Vagina (tissue), 2 donors: ENCODE measurements at places on chromosomes 3 and 15.

- no peak for DNase-seq
Observed at GRCh38 chr15:74962671-74963070, 6.1 kb upstream of the RPP25 start.

- no peak for DNase-seq
Observed at GRCh38 chr3:54578417-54578816, 349.4 kb downstream of the LRTM1 start.

DNA sequence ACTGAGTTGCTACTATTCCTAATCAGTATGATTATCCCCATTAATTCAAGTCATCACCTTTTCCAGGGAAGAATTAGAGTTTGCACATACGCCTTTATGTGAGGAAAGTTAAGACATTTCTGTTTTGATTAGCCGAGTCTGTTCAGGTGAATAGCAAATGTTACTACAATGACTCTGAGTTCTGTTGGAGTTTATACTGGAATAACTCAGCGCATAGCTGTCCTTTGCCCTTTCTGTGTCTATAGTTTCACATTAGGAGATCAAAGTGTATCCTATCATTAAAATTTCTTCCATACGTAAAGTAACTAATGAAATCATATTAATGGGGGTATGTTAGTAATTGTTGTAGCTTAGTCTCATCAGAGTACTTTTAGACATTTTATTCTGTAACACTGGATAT, 4.9 kb downstream of the RAB8B start:
- no peak for DNase-seq

DNA sequence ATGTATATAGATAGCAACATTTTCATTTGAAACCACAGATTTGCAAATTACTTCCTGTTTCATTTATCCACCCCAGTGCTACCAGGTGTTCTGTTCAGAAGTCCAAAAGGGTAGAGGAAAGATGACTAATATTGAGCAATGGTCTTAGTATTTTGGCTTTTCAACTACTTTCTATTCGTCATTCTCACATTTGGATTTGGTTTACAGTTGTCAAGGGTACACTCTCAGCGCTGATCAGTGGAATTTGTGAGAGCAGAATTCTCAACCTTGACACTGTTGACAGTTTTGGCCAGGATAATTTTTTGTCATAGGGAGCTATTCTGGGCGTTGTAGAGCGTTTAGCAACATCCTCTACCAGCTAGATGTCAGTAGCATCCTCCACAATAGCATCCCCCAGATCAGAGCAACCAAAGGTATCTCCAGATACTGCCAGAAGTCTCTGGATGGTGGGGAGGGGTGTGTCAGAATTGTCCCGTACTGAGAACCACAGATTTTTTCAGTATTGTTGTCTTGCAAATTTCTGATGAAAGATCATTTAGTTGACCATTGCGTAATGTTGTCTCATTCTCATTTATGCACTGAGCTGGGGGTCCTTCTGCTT, 4.2 kb downstream of the HMCES start:
- no peak for DNase-seq

DNA sequence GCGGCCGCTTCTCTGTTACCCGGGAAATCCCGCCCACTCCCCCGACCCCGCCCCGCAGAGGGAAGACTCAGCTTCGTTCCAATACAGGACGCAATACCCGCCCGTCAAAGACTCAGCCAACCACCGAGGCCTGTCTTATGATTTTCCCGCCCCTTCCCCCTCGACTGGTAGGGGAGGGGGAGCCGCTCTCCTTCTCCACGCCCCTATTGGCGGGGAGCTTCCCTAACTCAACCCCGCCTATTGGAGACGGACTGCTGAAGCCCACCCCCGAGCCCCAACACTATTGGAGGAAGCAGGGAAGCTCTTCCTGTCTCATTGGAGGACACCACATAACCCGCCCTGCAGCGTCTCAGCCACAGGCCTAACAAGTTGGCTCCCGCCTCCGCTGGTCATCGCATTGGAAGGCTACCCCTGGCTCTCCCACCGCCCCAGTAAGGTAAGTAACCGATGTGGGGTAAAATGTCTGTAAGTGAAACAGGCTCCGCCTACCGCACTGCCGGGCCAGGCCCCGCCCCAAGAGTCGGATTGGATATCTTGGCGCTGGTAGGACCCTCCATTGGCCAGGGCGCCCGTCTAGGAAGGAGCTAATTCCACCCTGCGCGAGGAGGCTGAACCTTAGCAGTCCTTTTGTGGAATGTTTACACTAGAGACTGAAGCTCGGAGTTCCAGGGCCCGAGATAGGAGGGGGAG, at the start of gene SIN3A:
Gene SIN3A (minus strand): TSS at position 17 of the 690 bp plus-strand sequence. CDS start 21,315 bp downstream, outside the sequence.
- DNase-seq, result peak; percentile 100

GRCh38 chr15:71666763-71667620, 143.4 kb upstream of the NR2E3 start:
- DNase-seq, result no peak

DNA sequence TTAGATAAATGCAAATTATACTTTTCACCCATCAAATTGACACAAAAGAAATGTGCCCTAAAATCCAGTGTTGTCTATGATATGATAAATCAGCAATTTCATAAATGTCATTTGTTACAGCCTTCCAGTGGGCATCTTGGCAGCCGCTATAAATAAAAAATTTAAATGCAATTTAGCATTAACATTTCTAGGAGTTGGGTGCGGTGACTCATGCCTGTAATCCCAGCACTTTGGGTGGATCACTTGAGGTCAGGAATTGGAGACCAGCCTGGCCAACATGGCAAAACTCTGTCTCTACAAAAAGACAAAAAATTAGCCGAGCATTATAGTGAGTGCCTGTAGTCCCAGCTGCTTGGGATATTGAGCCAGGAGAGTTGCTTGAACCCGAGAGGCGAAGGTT, 65.9 kb upstream of the POMGNT2 start:
- peak; percentile 31 for DNase-seq

DNA sequence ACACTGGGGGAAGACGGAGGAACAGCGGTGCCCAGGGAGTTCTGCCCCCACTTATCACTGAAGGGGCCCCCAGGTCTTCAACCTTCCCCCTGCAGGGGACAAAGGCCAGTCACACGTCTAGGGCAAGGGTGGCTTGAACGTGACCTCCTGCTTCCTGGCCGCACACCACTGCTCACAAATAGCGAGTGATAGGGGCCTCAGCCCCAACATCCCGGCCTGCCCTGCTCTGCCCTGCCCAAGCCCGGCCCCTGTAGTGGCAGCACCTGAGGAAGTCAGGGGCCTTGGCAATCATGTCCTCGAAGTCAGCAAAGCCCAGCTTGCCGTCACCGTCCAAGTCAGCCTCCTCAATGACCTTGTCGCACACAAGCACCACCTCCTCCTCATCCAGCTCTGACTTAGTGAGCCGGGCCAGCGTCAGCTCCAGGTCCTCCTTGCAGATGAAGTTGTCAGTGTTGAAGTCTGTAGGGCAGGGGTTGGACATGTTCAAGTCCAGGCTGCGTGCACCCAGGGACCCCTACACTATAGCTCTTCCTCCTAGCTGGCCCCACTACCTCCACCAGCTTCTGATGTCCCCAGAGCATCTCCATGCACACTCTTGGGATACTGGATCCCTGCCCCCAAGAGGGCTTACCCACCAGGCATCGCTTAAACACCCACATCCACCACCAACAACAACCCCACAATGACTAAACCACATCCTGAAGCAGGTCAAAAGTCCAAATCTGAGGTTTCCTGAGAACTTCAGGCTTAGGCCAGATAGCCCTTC, 13.3 kb downstream of the SH2D7 start:
- no peak for DNase-seq

- DNase-seq, result no peak
Observed at GRCh38 chr3:188041193-188041592, 112.8 kb upstream of the LPP start.

- DNase-seq, result no peak
Observed at GRCh38 chr15:39127925-39128617, 452.8 kb upstream of the THBS1 start.

DNA sequence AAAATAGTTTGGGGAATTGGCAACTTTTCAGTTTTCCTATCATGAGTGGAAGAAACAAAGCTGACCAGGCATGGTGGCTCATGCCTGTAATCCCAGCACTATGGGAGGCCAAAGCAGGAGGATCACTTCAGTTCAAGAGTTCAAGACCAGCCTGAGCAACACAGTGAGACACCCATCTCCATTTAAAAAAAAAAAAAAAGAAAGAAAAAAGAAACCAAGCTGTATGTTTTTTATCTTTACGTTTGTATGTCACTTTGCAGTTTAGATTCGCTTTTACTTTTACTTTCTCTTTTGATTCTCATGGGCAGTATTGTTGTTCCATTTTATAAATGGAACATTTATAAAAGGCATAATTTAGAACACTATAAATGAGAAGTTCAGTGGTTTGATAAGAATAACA, 31.2 kb upstream of the TNIK start:
- no peak for DNase-seq

DNA sequence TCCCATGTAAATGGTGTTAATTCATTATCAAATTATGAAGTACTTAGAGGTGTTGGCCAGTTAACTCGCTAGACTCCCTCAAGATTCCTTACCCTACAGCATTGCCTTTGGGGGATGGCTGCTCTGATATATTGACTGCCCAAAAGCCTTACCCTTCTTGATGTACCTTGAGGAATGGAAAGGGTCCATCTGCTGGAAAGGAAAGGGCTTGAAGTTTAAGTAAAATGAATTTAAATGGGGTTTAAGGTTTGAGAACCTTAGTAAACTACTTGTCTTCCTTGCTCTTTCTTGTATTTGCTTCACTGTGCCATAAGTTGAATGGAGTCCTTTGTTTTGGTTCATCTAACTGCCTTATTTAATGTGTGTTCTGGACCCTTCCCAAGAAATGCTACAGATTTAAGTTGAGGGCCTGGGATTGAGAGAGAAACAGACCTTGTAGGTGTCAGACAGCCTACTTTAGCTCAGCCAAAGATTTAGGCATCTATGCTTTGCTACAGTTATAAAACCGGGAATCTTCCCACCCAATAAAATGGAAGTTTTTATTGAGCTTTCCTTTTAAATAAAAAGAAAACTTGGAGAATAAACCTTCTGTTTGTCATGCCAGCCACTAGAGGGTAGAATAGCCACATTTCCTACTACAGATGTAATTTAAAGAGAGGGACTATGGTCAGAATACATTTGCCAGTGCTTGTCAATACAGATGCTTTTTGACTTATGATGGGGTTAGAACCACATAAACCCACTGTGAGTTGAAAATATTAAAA, 25.3 kb downstream of the CMSS1 start:
- no peak for DNase-seq

DNA sequence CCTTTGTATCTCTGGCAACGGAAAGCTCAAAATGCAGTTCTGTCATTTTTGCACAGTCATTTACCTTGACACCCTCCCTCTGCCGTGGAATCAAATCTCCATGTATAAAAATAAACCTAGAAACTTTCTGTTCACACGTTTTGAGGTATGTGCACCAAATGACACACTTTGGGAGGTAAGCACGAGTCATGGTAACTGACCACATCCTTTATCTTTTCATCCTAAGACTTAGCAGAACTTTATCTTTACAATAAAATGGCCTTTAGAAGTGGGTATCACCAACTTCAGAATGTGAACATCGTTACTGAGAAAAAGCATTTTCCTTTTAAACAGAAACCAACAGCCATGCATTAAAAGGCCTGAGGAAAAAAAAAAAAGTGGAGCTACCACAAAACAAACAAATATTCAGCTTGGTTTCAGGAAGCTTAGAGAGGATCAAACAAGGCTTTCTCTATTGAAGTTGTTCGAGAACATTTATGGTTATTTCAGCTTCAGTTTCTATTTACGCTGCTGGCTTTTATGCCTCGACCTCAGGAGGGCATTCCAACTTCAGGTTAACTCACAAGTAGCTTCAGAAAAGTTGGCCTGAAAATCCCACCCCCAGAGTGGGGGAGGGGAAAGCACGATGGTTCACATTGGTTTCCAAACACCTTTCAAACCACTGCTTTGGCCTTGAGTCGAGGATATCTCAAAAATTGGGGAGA, 171.1 kb upstream of the ICE2 start:
- DNase-seq, result no peak

DNA sequence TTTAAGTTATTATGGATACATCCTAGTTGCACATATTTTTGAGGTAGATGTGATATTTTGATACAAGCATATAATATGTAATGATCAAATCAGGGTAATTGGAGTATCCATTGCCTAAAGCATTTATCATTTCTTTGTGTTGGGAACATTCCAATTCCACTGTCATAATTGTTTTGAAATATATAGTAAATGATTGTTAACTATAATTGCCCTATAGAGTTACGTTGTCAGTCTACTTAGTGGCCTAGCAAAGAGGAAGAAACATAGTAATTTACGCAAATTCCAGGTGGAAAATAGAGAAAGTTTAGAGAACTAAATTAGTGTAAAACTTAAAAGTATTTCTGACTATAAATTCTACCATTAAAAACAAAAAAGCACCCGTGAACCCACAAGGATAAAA, 24.9 kb downstream of the NXPE3 start:
- DNase-seq, result no peak

- no peak for DNase-seq
Observed at GRCh38 chr3:50324351-50325112, 2.0 kb upstream of the HYAL2 start.

DNA sequence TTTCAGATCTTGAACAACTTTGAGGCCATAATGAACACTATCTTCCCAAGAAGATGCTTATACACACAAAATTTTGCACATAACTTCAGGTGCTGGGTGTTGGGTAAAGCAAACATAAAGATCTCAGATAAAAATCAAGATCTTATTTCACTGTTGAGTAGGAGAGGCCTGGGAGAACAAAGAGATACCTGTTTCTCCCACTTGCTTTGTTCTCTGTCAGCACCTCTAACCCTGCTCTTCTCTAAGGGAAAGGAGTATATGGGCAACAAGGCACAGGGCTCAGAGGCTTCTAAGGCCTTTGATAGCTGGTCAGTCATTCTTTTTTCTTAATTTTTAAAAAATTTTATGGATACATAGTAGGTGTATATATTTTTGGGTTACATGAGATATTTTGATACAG, 3.6 kb upstream of the GK5 start:
- DNase-seq, result no peak

DNA sequence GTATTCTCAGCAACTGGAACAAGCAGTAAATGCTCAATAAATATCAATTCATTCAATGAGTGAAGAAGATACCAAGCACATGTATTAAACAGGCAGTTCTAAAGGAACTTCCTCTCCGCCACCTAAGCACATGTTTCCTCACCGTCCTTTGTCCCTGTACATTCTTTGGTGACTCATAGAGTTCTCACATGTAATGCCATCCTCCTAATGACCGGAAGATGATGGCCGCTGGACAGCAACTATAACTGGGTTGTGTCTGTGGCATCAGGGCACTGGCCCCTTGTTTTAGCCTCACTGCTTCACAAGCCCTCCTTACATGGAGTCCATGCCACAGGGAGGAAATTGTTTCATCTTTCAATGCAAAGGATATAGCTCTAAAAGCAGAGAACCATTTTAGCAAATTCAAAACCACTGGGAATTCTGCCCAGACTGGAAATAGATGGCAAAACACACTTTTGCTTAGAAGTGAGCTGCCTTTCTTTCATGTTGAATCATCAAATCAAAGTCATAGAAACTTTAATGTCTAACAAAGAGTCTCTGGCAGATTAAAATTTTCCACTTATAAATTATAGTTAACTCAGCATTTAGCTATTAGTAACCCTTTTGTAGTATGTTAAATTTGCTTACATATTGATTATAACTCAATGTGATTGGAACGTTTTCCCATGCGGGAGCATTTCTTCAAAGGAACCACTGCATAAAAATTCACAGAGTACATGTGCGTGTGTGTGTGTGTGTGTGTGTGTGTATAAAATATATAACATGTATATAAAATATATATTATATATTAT, 74.1 kb downstream of the GAP43 start:
- no peak for DNase-seq
